ENCODE measurements at places on chromosomes 16 and 17.

- DNase-seq, result no peak
Observed at GRCh38 chr16:9761870-9762269, 420.4 kb downstream of the GRIN2A start.

- no peak for DNase-seq
Observed at GRCh38 chr16:88839026-88839529, 17.7 kb downstream of the GALNS start.

DNA sequence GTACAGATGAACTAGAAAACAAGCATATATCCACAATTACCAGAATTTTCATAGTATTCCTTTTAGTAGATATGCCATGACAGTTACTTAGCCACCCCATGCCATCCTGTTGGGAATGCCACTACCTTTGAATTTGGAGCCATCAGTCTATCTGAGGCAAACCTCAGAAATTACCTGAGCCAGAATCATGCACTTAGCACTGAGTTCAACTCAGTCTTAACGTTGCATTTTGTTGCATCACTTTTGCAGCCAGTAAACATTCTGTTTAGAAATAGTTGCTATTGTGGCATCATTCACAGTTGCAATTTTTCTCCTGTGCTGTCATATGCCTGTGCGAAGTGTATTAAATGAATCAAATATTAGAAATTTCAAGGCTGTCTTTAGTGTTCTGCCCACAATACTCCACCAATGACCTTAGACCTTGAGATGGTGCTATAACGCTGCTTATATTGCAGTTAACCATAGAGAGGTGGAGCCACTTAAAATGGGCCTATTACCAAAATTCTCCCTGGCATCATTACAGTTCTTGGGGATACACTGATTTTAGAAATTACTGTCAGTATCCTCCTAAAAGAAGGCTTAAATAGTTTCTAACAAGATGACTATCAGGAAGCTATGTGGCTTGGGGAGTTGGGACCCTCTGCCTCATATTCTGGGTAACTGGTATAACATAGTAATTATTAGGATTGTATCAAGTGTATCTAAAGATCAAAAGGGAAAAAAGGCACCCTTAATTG, 11.1 kb downstream of the PTRH2 start:
- no peak for DNase-seq

GRCh38 chr17:19022128-19022527, 17.6 kb upstream of the FAM83G start:
- DNase-seq, result no peak

DNA sequence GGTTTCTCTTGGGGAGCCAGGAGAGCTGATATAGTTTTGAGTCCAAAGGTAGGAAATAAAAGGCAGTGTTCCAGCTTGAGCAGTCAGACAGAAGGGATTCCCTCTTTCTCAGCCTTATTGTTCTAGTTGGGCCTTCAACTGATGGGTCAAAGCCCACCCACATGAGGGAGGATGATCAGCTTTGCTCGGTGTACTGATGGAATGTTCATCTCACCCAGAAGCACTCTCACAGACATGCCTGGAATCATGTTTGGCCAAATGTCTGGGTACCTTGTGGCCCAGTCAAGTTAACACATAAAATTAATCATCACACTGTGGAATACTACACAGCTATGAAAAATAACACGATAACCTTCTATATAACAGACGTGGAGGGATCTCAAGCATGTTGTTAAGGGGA, 23.1 kb upstream of the KCNG4 start:
- no peak for DNase-seq

DNA sequence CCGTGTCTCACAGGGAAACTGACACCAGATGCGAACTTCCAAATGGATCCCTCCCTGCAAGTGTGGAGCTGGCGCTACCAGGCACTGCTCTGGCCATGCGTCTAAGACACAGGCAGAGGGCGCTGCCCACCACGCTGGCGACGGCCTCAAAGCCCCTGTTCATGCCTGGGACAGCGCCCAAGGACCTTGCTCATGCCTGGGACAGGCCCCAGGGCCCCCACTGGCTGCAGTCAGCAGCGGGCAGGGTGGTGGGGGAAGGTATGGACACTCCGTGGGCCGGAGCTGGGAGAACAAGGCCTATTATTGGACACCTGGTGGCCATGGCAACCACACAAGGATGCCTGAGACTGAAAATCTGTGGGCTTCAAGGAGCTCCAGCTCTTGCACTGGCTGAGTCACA, 8.8 kb downstream of the ZG16B start:
- DNase-seq, result no peak

- DNase-seq, result no peak
Observed at GRCh38 chr17:17190188-17190587, 15.9 kb downstream of the PLD6 start.

DNA sequence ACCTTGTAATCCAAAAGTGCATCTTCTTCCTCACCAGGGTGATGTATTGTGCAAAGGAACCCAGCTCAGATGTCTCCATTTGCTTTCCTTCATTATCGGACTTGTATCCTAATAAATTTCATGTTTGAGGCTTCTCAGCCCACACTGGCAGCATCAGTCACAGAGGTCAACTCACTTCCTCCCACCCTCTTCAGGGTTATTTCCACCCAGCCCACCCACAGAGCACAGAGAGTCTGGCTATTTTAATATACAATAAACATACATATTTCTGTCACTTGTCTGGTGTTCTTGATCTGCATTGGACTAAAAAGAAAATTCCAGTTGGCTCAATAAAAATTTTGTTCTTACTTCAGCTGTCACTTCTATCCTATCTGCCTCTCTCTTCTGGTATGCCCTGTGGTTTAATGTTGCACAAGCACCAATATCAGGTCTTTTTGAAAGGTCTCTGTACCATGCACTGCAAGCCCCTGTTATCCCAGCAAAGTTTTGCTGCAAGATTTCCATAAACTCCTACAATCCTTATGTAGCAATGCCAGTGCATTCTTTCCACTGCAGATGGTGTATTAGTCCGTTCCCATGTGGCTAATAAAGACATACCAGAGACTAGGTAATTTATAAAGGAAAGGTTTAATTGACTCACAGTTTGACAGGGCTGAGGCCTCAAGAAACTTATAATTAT, 201.8 kb downstream of the CDH11 start:
- DNase-seq, result no peak

- no peak for DNase-seq
Observed at GRCh38 chr17:39642291-39643074, 5.5 kb downstream of the STARD3 start.

DNA sequence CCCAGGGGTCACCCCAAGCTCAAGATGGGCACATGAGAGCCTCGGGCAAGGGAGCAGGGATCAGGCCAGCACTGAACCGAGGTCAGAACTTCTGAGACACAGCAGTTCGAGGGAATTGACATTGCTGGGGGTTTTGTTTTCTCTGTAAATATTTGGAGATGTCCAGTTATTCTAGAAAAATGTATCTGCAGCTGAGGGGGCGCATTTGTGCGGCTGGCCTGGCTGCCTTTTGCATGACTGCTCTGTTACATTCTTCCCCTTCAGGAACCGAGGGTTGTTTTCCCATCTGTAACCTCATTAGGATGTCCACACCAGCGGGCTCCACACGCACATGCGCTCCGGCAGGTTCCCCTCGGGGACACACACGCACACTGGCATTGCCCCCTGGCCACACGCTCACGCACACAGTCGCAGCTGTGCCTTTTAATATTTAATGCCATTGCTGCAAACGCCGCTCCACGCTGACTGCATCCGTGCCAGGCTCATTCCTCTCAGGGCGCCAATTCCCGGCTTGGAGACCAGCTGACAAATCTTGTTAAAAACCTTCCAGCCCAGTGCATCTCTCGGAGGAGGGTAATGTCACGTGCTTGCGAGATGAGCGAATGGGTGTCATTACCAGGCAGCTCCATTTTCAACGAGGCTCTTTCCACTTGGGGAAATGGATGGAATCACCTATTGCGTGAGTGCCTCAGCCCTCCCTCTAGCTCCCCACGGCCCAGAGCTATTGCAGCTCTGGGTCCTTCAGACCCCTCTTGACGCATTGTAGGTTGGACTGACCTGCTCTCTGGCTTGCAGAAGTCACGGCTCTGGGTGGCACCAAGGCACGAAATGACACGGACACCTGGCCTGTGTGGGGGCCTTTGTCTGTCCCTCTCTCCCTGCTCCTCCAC, 13.1 kb downstream of the CCR7 start:
- no peak for DNase-seq

DNA sequence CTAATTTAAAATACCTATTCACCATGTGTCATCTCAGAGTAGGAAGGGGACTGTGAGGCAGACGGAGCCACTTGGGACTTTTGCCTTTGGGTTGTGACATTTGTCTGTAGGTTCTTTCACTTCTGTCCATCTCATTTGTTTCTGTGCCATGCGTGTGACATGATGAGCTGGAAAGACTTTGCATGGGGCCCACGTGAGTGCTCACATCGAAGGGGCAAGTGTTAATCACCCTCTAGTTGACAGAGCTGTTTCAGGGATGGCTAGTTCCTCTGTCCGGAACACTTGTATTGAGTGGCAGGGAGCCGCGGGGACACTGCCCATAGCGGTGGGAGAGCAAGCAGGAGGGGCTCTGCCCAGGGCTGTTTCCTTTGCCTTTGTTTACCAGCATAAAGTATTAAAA, 112.0 kb downstream of the RPTOR start:
- no peak for DNase-seq

DNA sequence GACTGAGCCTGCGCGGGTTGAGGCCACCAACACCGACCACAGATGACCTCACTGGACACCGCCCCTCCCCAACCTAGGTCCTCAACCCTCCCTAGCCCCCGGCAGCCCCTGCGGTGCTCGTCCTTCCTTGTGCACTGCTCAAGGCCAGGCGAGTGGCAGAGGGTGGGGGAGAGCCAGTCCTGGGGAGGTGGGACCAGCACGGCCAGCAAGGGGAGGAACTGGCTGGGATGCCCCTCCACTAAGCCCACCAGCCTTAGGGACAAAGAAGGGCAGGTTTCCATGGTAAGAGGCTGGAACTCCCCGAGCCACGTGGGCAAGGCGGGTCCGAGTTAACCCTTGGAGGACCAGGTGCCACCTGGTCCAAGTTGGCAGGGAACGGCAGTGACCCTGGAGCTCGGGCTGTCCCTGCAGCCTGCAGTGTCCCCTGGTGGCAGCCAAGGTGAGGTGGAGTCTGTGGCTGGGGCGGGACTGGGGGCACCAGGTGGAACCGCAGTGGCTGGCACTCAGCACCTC, 9.2 kb downstream of the FSCN2 start:
- DNase-seq, result peak; percentile 13

DNA sequence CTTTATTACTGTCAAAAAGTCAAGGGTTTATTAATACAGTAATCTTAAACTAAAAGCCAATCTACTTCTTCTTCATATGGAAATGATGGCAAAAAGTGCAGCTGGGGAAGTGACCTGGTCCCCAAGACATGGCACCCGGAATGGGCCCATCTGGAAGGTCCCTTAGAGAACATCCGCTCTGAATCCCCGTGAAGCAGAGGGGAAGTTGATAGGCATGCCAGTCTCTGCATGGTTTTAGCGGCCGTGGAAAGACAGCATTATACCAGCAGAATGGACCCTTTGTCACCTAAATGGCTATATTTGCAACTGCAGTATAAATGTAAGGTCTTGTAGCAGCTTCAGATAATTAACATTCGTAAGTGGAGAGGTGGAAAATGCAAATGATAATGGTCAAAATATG, 32.4 kb downstream of the COTL1 start:
- DNase-seq, result no peak

DNA sequence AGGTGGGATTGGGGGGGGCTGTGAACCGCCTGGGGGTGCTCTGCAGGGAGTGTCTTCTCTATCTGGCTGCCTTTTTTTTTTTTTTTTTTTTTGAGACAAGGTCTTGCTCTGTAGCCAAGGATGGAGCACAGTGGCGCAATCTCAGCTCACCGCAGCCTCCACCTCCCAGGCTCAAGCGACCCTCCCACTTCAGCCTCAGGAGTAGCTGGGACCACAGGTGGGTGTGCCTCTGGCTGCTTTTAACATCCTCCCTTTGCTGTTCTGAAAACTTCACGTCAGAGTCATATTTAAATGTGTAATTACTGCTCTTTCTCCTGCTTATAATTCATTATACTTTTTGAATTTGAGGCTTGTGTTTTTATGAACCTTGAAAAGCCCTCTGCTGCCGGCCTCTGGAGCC, 78.4 kb downstream of the ZNF778 start:
- DNase-seq, result no peak

- DNase-seq, result no peak
Observed at GRCh38 chr17:82838386-82839063, 1.3 kb downstream of the ZNF750 start.

DNA sequence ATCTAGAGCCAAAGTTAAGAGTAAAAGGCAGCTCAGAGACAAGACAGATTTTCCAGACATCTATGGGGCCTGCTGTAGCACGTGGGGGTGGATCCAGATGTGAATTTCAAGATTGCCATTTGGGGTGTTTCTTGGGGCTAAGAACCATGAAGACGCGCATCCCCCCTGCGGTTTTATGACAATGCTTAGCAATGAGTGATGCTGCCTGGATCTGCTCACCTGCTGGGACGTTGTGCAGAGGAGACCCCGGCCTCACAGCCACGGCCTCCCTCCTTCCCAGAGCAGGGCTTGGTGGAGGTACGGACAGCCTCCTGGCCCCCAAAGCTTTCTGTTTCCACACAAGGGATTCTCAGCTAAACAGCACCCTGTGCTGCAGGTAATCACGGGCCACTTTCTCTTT, 151.5 kb upstream of the DYNLRB2 start:
- DNase-seq, result no peak

GRCh38 chr16:81928975-81929374, 82.3 kb downstream of the SDR42E1 start:
- no peak for DNase-seq

GRCh38 chr17:67628580-67629013, 89.1 kb upstream of the NOL11 start:
- no peak for DNase-seq

- DNase-seq, result no peak
Observed at GRCh38 chr17:2965621-2966595, 97.5 kb downstream of the OR1D5 start.

GRCh38 chr17:55318081-55318480, 53.3 kb downstream of the HLF start:
- no peak for DNase-seq

DNA sequence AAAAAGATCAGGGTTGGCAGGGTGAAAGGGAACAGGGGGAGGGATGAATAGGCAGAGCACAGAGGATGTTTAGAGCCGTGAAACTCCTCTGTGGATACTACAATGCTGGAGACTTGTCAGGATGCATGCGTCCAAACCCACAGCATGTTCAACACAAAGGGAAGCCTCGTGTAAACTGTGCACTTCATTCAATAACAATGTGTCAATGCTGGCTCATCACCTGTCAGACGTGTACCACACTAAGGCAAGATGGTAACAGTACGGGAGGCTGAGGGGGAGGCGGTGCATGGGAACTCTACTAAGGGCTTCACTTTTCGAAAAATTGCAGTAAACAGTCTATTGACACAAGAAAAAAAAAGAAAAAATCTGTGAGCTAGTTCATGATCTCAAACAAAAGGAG, 63.7 kb downstream of the C16orf95 start:
- DNase-seq, result no peak

- DNase-seq, result no peak
Observed at GRCh38 chr16:24906901-24907300, 61.1 kb downstream of the SLC5A11 start.

- DNase-seq, result peak; percentile 37
Observed at GRCh38 chr17:6435968-6436367, 1.0 kb upstream of the AIPL1 start.

- DNase-seq, result peak; percentile 63
Observed at GRCh38 chr16:85114909-85115567, 2.8 kb upstream of the CIBAR2 start.

Measured in stimulated activated CD8-positive, alpha-beta memory T cell treated with anti-CD3 and anti-CD28 coated beads, Interleukin-12 subunit alpha, Interleukin-12 subunit beta, amount 100 ng/mL, for 1 hour (primary cell).